ENCODE measurements at places on chromosomes 13 and 19.
A peak's percentile ranks its signal among the peaks of the same experiment; 100 is the strongest.

GRCh38 chr13:33249066-33249465 is 36.5 kb downstream of the STARD13 start:
- no peaks in the 10 kb centered on the region for H3K27me3 ChIP-seq
- no peak overlapping the region for H3K4me3 ChIP-seq
- H3K36me3 ChIP-seq, result no peaks in the 10 kb centered on the region
- H3K27ac ChIP-seq, result no peak overlapping the region
- DNase-seq, result no peak
- no peaks in the 10 kb centered on the region for H3K4me1 ChIP-seq

DNA sequence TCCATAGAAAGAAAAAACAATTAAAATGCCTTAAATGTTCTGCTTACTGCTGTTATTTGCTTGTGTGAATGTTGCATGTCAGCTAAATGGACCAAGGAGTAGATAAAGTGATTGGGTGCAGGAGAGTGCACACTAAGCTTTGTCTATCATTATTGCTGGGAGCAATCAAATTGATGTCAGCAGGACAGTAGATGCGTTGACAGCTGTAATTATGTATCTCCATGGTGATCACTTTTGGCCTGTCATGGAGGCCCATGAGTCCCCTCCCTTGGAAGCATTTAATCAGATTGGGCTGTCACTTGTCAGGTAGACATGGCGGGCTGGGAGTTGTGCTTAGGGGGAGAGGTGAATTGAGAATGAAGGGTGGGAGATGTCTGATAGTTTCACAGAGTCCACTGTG is 215.3 kb downstream of the PCCA start:
- H3K27me3 ChIP-seq, result no peaks in the 10 kb centered on the region
- H3K27ac ChIP-seq, result no peak overlapping the region
- no peak overlapping the region for H3K4me3 ChIP-seq
- H3K4me1 ChIP-seq, result no peaks in the 10 kb centered on the region
- no peak for DNase-seq

DNA sequence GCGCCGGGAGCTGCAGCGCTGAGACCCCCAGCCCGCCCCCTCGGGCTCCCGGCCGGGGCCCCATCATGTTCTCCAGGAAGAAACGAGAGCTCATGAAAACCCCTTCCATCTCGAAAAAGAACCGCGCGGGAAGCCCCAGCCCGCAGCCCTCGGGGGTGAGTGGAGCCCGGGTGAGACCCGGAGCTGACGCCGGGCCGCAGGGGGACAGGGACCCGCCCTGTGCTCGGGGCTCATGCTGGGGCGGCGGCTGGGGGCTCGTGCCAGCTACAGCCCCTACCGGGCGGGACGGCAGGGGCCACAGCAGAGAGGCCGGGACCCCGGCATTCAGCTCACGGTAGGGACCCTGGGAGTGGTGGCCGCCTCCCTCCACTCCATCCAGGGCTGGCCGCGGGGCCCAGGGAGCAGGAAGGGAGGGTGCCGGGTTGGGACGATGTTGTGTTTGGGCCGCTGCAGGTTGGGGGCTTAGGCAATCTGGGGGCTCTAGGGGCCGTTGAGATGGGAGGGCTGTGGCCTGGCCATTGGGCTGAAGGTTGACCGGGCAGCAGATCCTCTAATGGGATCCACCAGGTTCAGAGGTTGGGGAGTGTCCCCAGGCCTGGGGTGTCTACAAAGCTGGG is 482 bp downstream of the ARHGAP45 start:
- H3K36me3 ChIP-seq, result no peaks in the 10 kb centered on the region
- DNase-seq, result peak; percentile 31
- H3K27me3 ChIP-seq, result no peaks in the 10 kb centered on the region
- no peaks in the 10 kb centered on the region for H3K4me1 ChIP-seq

DNA sequence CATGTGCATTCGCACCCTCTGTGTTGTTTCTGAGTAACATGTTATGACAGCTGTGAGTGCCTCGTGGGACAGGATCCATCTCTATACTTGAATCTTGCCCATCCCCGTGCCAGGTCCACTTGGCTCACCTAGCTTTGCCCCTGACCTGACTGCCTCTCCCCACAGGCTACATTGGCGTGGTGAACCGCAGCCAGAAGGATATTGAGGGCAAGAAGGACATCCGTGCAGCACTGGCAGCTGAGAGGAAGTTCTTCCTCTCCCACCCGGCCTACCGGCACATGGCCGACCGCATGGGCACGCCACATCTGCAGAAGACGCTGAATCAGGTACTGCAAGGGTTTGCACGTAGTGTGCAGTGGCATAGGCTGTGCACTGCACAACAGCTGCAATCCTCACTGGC is 53.2 kb downstream of the TMED1 start:
- H3K4me1 ChIP-seq, result no peaks in the 10 kb centered on the region
- H3K27ac ChIP-seq, result no peak overlapping the region
- no peak overlapping the region for H3K4me3 ChIP-seq
- H3K27me3 ChIP-seq, result no peaks in the 10 kb centered on the region

- no peak overlapping the region for H3K4me3 ChIP-seq
- no peaks in the 10 kb centered on the region for H3K27me3 ChIP-seq
- DNase-seq, result no peak
- H3K4me1 ChIP-seq, result no peaks in the 10 kb centered on the region
Measured at GRCh38 chr19:34943861-34944573, 17.3 kb downstream of the ZNF30 start.

GRCh38 chr19:17025991-17026658 is 485 bp downstream of the CPAMD8 start:
- H3K36me3 ChIP-seq, result no peaks in the 10 kb centered on the region
- peak overlapping the region; percentile 19 for H3K4me3 ChIP-seq
- no peaks in the 10 kb centered on the region for H3K27me3 ChIP-seq
- no peak for DNase-seq
- no peak overlapping the region for H3K27ac ChIP-seq
- no peaks in the 10 kb centered on the region for H3K4me1 ChIP-seq

- H3K4me3 ChIP-seq, result no peak overlapping the region
- no peak for DNase-seq
- H3K36me3 ChIP-seq, result no peaks in the 10 kb centered on the region
- H3K4me1 ChIP-seq, result no peaks in the 10 kb centered on the region
- H3K27me3 ChIP-seq, result no peaks in the 10 kb centered on the region
- H3K27ac ChIP-seq, result no peak overlapping the region
Measured at GRCh38 chr19:29886586-29886985, 55.5 kb upstream of the URI1 start.

GRCh38 chr19:48363500-48363809 is 285 bp downstream of the TMEM143 start:
- H3K4me3 ChIP-seq, result peak overlapping the region; percentile 65
- peak; percentile 74 for DNase-seq
- no peaks in the 10 kb centered on the region for H3K4me1 ChIP-seq

DNA sequence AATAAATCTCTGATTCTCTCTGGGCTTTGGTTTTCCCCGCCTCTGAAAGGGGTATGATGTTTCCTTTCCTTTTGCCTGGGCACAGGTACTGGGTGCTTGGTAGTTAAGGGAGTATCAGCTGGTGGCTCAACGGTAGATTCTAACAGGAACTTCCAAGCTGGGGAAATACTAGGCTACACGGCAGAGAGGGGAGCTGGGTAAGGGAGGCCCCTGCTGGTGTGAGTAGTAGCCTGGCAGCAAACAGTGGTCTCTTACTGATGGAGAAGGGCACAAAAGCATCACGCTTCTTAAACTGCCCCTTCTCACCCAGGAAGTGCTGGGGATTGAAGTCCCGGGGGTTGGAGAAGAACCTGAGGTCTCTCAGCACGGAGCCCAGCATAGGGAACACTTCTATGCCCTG is 26.9 kb upstream of the CYP2A7 start:
- no peaks in the 10 kb centered on the region for H3K27me3 ChIP-seq
- H3K4me3 ChIP-seq, result no peak overlapping the region
- H3K4me1 ChIP-seq, result no peaks in the 10 kb centered on the region

GRCh38 chr13:41019578-41020347 is 647 bp upstream of the ELF1 start:
- no peaks in the 10 kb centered on the region for H3K36me3 ChIP-seq
- no peak for DNase-seq
- H3K4me1 ChIP-seq, result no peaks in the 10 kb centered on the region
- H3K27me3 ChIP-seq, result no peaks in the 10 kb centered on the region

- no peak overlapping the region for H3K27ac ChIP-seq
- no peaks in the 10 kb centered on the region for H3K36me3 ChIP-seq
- H3K27me3 ChIP-seq, result no peaks in the 10 kb centered on the region
- H3K4me1 ChIP-seq, result no peaks in the 10 kb centered on the region
- H3K4me3 ChIP-seq, result no peak overlapping the region
- no peak for DNase-seq
Measured at GRCh38 chr13:111789420-111789819, 277.5 kb upstream of the SOX1 start.

DNA sequence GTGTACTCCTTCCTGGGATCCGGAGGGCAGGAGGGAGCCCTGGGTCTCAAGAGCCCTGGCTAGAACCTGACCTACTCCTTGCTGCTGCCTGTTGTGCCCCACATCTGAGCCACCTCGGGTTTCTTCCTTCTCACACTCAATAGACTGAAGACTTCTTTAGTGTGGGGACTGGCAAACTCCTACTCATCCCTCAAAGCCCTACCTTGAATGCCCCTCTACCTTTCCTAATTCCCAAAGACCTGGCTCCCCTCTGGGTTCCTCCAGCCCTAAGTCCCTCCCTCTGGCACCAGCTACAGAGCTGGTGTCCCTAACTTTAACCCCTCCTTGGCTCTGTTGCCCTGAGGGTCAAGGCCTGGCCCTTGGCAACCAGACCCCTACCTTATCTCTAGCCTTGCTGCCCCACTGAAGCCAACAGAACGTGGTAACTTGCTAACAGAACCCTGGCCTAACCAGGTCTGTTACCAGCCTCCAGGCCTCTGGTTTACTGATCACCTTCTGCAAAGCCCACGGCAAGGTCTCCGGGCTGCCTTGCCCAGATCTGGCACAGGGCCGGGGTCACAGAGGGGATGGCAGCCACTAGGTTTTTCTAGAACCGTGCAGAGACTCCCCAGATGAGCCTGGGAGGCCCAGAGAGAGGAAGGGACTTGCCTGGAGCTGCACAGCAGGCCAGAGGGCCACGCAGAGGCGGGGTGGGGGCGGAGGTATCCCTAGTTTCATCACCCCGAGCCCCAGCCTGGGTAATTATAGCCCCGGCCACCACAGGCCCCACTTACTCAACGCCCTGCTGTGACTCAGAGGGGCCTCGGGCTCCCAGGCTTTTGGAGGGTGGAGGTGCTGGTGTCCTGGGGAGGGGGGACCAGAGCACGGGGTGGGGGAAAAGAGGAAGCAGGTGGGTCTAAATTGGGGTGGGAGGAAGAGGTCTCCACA is 15.3 kb downstream of the ZBTB7A start:
- peak overlapping the region; percentile 20 for H3K4me3 ChIP-seq
- DNase-seq, result peak; percentile 69
- H3K27me3 ChIP-seq, result no peaks in the 10 kb centered on the region
- peak overlapping the region; percentile 92 for H3K27ac ChIP-seq
- peaks cover 41% of the 10 kb centered on the region for H3K36me3 ChIP-seq
- peaks cover 21% of the 10 kb centered on the region for H3K4me1 ChIP-seq

GRCh38 chr13:23288995-23289394 is 108.2 kb downstream of the SGCG start:
- H3K4me1 ChIP-seq, result no peaks in the 10 kb centered on the region
- H3K27ac ChIP-seq, result no peak overlapping the region
- H3K36me3 ChIP-seq, result no peaks in the 10 kb centered on the region
- no peak for DNase-seq

GRCh38 chr13:97429681-97430081 is 4.3 kb upstream of the RAP2A start:
- no peak overlapping the region for H3K4me3 ChIP-seq
- no peak overlapping the region for H3K27ac ChIP-seq
- H3K36me3 ChIP-seq, result no peaks in the 10 kb centered on the region

GRCh38 chr13:37475151-37475550 is 123.4 kb downstream of the POSTN start:
- no peaks in the 10 kb centered on the region for H3K27me3 ChIP-seq
- H3K36me3 ChIP-seq, result no peaks in the 10 kb centered on the region
- H3K4me1 ChIP-seq, result no peaks in the 10 kb centered on the region
- DNase-seq, result no peak
- H3K27ac ChIP-seq, result no peak overlapping the region
- H3K4me3 ChIP-seq, result no peak overlapping the region

DNA sequence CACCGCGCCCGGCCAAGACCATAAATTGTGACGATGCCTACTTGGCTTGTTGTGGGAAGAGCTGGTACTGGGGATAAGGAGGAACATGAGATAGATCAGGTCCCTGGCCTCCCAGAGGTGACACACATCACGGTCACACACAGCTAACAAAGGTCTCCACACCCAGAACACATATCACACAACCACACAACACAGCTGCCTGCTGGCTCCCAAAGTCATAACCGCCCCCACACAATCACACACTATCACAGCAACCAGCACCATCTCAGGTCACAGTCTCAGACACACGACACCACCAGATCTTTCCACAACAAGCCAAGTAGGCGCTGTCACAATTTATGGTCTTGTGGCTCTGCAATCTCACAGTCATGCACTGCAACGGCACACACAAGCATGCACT is 5.7 kb downstream of the COL5A3 start:
- no peak for DNase-seq
- no peaks in the 10 kb centered on the region for H3K27me3 ChIP-seq
- no peaks in the 10 kb centered on the region for H3K36me3 ChIP-seq
- H3K4me3 ChIP-seq, result no peak overlapping the region

GRCh38 chr13:67069117-67069767 is 160.9 kb downstream of the PCDH9 start:
- H3K27me3 ChIP-seq, result no peaks in the 10 kb centered on the region
- H3K4me1 ChIP-seq, result no peaks in the 10 kb centered on the region
- H3K4me3 ChIP-seq, result no peak overlapping the region

GRCh38 chr19:3029065-3029923 is at the start of gene TLE2:
TSS of gene TLE2 (minus strand) at chr19:3029280. CDS start at chr19:3028904, 376 bp downstream.
- H3K4me1 ChIP-seq, result no peaks in the 10 kb centered on the region
- H3K36me3 ChIP-seq, result no peaks in the 10 kb centered on the region
- no peak for DNase-seq
- H3K27ac ChIP-seq, result no peak within 1 kb of the TSS

DNA sequence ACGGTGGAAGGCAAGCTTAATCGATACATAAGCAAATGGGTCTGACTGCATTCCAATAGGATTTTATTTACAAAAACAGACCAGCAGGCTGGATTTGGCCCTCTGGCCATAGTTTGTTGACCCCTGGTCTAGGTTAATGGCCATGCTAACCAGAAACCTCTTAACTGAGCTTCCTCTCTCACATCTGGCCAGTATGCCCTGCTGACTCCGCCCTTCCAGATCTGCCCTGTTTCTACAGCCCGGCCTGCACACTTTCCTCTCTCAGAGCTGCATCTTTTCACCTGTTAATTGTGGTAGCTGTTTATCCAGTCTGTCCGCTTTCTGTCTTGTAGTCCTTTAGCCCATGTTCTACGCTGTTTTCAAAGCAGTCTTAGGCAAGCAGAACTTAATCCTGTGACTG is 25.6 kb downstream of the EDNRB start:
- H3K4me1 ChIP-seq, result no peaks in the 10 kb centered on the region
- H3K36me3 ChIP-seq, result no peaks in the 10 kb centered on the region
- H3K27ac ChIP-seq, result no peak overlapping the region
- H3K4me3 ChIP-seq, result no peak overlapping the region
- H3K27me3 ChIP-seq, result no peaks in the 10 kb centered on the region
